Endodermal cell (in vitro differentiated cells): ENCODE measurements at places on chromosomes 7 and 10. TPM values are rescaled to one million over a fixed set of nuclear protein-coding genes. Genes with fewer than 3 reads are reported as not detected.

GRCh38 chr10:110002801-110003523, 4.8 kb upstream of the ADD3 start:
- DNase-seq, result no peak

DNA sequence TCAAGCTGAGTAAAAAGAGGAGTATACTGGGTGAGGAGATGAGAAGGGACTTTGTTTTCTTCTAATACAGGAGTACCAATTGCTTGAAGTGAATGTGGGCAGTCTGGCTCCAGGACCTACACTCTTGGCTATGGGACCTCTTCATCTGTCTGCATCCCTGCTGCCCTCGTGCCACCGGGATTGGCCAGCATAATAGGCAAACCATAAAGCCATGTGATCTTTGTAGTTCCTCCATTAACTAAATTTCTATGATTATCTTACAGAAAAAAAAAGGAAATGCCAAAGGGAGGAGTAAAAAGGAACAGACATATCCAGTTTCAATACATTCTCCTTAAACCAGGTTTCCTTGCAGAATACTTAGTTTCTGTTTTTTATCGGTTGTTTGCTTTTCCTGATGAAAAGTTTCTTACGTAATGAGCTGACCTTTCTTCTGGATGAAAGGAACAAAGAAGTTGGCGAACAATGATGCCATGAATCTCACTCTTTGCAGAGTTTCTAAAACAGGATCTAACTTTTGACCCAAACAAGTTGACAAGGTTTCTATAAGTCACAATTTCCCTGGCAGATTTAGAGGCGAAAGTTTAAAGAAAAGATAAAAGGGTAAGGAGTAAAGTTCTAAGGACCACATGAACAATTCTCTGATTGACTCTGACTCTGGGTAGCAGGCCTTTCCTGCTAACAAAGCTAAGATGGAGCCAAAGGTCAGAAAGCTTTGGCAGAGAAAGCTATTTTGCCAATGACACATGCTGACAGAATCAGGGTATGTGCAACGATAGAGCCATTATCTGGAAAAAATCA, 54.1 kb downstream of the LAMB1 start:
- DNase-seq, result no peak

DNA sequence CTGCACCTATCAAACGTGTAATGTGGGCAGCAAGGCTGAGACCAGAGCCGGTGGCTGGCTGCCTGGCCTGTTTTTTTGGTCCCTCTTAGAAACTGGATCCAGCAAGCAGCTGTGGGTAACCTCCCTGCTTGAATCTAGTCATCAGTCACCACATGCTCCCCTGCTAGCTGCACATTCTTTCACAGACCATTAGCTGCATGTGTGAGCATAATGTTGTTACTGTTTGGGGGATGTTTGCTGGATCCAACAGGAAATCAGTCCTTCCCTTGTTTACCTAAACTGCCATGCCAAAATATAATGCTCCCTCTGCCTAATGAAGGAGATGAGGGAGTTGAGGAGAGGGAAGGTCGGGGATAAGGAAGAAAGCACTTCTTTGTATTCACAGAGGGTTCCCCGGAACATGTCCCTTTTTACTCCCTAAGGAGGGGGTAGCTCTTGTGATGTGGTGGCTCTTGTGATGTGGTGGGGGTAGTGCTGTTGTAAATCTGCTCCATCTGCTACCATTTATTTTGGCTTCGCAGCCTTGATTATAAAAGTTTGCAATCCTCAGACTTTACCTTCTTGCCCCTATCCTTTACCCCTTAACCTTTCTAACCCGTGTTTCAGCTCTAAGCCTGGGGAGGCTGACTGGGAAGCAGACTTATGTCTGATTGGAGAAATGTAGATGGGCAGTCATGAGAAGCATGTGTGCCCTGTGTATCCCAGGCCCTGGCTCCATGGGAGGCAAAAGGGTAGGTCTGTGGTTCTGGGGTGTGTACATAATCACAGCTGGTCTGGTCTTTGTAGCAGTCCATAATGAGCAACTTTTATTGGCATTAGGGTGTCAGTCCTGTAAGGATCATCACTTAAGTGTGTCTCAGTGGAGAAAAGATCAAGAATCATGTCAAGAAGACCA, 20.8 kb downstream of the LOXL4 start:
- no peak for DNase-seq

DNA sequence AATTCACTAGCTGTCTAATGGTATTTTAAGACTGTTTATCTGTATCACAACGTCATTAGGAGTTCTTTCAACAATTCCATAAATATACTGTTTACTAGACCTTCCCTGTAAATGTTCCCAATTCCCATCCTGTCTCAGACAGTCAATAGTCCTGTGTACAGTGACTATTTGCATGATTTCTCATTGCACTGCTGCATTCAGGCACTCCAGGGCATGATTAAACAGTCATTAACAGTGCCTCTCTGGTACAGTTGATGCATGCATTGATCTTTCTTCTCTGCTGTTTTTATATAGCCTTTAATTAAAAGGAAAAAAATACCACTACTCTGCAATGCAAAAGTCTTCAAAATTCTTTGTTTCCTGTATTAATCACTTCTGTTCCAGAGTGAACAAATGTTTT, 51.5 kb upstream of the MTURN start:
- no peak for DNase-seq

DNA sequence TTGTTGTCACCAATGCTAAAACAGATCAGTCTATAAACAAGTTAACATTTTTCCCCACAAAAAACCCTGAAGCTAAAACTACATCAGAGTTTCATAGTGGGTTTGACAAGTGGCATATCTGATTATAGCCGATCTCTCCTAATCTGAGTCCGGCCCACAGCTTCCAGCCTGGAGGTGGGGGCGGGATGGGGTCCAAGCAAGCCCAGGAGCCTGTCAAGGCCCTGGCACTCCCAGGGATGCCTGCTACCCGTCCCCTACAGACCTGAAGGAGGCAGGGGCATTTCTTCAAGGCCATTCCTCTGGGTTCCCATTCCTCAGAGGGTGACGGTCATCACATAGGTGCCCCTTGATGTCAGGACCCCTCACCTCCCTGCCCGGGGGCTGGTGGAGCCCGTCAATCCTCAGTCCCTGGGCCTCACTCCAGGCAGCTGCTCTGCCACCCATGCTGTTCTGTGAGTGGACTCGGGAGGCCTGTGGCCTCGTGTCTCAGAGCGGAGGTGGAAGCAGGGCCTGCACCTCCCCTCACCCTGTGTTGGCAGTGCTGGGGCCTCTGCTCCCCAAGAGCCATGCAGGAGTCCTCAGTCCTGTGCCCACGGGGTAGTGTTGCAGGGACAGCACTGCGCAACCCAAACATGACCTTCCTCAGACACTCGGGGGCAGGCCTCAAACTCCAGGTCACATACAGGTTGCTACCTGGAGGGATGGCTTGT, 8.8 kb downstream of the DPYSL4 start:
- DNase-seq, result no peak

- no peak for DNase-seq
Measured at GRCh38 chr10:23096802-23097549, 1.6 kb downstream of the MSRB2 start.

GRCh38 chr7:84624527-84624926, 429.9 kb upstream of the SEMA3A start:
- DNase-seq, result no peak

- peak; percentile 68 for DNase-seq
Measured at GRCh38 chr7:88357294-88357693, 50.6 kb upstream of the STEAP4 start.

- DNase-seq, result no peak
Measured at GRCh38 chr10:85012305-85012704, 683.9 kb downstream of the CCSER2 start.

DNA sequence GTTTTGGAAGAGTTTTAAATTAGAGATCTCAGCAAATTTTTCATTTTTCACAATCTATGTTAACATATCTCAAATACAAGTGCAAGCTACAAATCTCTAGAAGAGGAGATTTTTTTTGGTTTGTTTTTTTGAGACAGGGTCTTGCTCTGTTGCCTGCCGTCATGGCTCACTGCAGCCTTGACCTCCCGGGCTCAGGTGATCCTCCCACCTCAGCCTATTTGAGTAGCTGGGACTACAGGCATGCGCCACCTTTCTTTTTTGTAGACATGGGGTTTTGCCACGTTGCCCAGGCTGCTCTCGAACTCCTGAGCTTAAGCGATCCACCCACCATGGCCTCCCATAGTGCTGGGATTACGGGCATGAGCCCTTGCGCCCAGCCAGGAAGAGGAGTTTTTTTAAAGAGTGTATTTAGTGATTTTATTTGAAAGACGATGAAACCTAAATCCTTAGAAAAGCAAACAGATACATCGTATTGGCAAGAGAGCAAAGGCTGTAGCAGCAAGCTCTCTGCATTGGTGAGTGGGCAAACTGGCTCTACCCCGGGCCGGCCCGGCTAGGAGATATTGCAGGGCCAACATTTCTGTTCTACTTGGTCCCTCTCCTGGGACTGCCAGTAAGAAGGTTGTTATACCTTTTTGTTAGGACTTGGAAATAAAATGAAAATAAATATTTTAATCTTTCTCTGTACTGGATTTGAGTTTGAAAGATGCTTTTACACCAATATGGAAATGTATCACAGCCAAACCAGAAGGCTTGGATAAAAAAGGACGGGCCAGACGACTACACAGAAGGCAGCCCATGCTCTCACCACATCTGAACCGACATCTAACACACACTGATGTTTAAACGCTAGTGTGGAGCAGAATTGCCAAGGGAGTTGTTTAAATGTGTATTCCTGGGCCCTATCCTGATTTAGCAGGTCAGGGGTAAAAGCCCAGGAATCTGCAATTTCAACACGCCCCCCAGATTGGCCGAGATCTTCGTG, 49.6 kb upstream of the RHEB start:
- no peak for DNase-seq

DNA sequence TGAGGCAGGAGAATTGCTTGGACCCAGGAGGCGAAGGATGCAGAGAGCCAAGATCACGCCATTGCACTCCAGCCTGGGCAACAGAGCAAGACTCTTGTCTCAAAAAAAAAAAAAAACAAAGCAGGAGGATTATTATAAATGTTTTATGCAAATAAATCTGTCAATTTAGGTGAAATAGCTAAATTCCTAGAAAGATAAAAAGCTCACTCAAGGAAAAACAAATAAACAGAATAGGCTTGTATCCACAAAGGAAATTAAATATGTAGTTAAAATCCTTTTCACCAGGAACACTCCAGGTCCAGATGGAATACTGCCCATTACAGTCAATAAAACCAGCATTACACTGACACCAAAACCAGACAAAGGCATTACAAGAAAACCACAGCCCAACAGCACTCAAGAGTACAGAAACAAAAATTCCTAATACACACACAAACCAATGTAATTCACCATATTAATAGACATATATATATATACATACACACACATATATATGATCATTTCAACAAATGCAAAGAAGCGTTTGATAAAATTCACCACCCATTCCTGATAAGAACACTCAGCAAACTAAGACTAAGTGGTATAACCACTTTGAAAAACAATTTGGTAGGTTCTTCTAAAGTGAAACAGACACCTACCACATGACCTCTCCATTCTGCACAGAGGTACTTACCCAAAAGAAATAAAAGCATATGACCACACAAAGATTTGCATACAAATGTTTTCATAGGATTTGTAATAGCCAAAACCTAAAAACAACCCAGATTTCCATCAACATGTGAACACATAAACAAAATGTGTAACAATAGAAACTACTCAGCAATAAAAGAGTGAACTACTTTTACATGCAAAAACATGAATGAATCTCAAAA, 38.8 kb downstream of the ABI1 start:
- no peak for DNase-seq

DNA sequence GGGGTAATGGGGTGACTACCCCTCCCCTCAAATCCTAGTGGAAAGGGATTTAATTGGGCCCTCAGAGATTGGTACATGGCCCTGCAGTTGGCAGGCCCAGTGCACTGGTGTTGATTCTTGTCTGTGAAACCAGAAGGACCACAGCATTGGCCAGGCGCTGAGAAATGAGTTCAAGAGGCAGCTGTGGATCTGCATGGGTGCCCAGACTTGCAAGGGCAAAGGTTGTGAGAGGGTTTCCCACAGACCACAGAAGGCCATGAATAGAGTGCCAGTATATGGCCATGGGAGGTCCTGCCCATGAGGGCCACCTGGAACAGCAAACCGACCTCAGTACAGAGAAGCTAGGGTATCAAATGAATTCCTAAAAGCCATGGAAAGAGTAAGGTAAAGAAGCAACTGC, 32.9 kb downstream of the TMEM168 start:
- no peak for DNase-seq

GRCh38 chr7:70770154-70770553, 361.8 kb upstream of the GALNT17 start:
- no peak for DNase-seq

- no peak for DNase-seq
Measured at GRCh38 chr7:136133551-136133950, 156.4 kb upstream of the MTPN start.

DNA sequence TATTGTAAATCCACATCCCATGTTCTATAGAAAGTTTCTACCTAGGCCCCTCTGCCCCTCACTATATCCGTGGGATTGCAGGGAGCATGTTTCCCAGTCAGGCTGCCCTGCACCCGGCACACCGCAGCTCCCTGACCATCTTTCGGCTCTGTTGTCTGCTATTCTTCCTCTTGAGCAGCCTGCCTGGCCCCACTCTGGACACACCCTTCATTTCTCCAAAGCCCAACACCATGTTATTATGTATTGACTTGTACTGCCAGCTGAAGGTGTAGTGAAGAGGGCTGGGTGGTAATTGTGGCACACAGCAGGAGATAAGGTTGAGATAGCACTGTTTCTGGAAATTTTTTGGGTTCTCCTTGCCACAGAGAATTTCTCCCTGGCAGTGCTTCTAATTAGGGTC, 9.8 kb downstream of the LRMDA start:
- no peak for DNase-seq

GRCh38 chr10:22170582-22170981, 47.2 kb downstream of the EBLN1 start:
- no peak for DNase-seq

DNA sequence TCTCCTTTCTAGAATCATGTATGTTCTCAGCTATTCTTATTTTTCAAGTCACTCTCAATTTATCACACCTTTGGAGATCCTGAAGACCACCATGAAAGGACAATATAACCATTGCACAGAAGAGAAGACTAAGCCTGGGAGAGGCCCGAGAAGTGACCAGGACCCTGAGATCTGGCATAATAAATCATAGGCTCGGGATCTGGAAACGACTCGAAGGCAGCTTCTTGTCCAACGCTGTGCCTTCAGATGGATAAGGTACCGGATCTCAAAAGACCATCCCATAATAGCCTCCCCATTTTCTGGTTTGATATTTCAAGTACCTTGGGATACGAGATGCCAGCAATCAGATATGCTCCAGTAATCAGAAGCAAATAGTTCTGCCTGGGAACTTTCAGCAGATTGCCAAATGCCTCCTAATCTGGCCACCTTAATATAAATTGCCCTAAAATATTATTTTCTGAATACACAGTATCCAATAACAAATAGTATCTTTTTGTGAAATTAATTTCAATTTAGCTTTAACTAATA, 179.2 kb upstream of the ZMIZ1 start:
- DNase-seq, result peak; percentile 8

GRCh38 chr7:40796723-40797122, 661.9 kb downstream of the SUGCT start:
- DNase-seq, result no peak

The CHAT gene
- total RNA-seq, result not detected in 3 replicates

The ZNF239 gene
- 2.3 to 7.4 TPM (median 6.2 TPM) in 3 replicates for total RNA-seq

The VGF gene
- total RNA-seq, result 0.40 TPM in 1 of 3 replicates, not detected in the others

The OPN4 gene
- total RNA-seq, result not detected in 2 replicates

The SYT15 gene
- total RNA-seq, result 0.63 and 1.3 TPM in 2 replicates

The IKZF1 gene
- 0.18 and 0.55 TPM in 2 replicates for total RNA-seq

The TCAF2 gene
- total RNA-seq, result 0.11 TPM in 1 of 2 replicates, not detected in the other

The AS3MT gene
- 20.2 to 22.6 TPM (median 20.9 TPM) in 3 replicates for total RNA-seq

The SLC18A3 gene
- not detected in 3 replicates for total RNA-seq
